ENCODE measurements at places on chromosomes 5 and 9.

GRCh38 chr5:10746711-10747110, 14.3 kb downstream of the DAP start:
- no peak for DNase-seq

GRCh38 chr9:120833325-120833724, 9.4 kb downstream of the PSMD5 start:
- DNase-seq = no peak

DNA sequence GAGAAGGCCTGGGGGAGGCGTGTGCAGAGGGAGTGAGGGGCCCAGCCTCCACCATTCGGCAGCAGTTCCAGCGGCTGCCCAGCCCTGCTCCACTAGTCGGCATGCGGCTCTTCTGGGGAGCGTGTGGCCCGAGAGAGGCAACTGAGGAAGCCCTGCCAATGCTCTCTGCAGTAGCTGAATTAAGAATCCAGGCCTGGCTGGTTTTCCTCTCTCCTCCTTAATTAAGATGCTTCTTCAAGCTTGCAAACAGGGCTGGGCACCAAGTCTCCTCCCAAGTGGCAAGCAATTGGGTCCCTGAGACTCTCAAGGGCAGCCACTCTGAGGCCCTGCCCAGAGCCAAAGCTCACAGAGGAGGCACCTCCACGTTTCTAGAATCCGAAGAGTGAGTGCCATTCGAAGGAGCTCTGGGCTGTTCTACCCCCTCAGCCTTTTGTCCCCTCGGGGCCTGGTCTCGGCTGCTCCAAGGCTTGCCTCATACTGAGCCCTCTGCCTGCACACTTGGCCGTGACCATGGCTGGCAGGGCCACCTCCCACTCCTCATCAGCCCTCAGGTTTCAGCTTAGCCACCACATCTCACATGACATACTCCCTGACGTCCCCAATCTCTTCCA, 75.4 kb upstream of the LRRTM2 start:
- DNase-seq = no peak

DNA sequence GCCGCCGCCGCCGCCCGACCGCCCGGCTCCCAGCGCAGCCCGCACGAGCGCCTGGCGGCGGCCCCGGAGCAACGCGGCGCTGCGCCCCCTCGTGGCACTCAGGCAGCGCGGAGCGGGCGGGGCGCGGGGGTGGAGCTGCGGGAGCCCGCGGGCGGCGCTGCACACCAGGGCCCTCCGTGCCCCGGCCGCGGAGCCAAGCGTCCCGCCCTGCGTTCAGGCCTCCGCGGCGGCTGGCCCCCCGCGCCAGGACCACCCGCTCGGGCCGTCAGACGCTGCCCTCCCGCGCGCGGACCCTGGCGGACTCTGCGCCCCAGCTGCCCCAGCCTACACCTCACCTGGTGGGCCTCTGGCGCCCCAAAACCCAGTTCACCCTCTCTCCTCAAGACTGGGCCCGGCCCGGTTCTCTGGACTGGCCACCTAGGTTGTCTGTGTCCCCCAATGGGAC, at the start of gene RASGEF1C:
Gene RASGEF1C (minus strand): TSS at position 75 of the 445 bp plus-strand sequence. CDS start 71,159 bp downstream, outside the sequence.
- no peak for DNase-seq

Data from NCI-H187 (cell line).